Activated CD8-positive, alpha-beta T cell treated with anti-CD3 and anti-CD28 coated beads, Interleukin-2, amount 10 ng/mL, durations not matched to agents 7 days and 5 days (primary cell): ENCODE measurements at places on chromosomes 1 and 21.

DNA sequence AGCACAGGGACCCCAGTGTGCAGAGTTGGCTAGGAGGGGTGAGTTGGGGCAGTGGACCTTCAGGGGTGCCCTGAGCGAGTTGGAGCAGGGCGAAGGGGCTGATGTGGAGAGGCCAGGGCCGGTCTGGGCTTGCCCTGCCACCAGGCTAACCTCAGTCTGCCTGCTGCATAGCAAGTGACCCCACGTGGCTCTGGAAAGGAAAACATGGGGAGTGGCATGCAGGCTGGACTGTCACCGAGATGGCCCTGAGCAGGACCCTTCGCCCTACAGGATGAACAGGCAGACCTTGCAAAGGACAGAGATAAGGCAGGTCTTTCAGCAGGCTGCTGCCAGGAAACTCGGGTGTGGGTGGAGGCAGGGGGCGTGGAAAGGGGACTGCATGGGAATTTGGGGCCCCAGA, 51.5 kb downstream of the FOXO6 start:
- no peak for DNase-seq

GRCh38 chr1:9119745-9120144, 9.2 kb downstream of the GPR157 start:
- DNase-seq, result no peak

GRCh38 chr1:1122981-1123480, 7.1 kb upstream of the C1orf159 start:
- DNase-seq, result no peak

DNA sequence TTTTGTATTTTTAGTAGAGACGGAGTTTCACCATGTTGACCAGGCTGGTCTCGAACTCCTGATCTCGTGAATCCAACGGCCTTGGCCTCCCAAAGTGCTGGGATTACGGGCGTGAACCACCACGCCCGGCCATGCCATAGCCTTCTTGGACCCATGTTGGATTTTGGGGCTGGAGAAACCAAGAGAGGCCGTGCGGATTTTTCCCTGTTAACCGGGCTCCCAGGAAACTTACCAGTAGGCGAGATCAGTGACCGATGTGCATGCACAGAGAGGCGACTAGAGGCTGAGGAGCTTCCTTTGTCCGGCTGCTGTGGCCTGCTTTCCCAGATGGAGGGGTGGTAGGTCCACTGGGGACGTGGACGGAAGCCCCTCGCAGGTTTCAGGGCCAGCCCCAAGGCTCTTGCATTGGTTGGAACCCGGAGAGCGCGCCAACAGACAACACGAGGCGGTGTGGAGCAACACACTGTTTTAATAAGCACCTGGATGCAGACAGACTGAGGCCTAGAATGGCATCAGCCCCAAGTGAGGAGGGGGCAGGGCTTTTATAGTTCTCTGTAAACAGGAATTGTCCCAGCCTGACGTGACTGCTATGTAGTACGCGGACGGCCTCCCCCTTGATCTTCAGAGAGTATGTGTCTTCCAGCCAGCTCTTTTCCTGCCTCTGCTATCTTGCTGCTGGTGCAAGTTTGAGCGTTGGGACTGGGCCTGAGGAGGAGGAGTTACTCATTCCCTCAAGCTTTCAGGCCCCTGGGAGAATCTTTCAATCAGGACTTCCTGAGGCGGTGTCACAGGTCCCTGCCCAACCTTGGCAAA, at the start of gene ERVH48-1:
Gene ERVH48-1 (minus strand): TSS at position 517 of the 813 bp plus-strand sequence. CDS start 6,624 bp downstream, outside the sequence.
- no peak for DNase-seq

DNA sequence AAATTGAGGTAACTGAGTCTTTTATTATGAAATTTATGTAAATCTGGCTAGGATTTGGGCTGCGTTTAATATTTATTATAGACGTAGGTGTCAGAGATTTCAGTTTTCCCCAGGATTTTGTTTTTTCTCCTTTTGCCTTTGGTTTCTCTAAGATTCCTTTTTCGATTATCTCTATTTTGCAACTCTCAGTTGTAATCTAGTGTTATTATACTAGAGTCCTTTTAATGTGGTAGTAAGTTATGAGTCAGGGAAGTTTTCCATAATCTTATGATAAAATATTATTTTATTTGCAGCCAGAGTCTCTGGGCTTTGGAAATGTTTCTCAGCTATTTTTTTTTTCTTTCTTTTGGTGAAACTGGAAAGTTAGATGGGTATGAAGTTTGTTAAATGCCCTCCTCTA, 1043.8 kb downstream of the PLA2G4A start:
- DNase-seq, result no peak

- peak; percentile 60 for DNase-seq
Observed at GRCh38 chr21:20997636-20998455, at the start of gene NCAM2. Gene NCAM2 (plus strand): TSS chr21:20998409.

DNA sequence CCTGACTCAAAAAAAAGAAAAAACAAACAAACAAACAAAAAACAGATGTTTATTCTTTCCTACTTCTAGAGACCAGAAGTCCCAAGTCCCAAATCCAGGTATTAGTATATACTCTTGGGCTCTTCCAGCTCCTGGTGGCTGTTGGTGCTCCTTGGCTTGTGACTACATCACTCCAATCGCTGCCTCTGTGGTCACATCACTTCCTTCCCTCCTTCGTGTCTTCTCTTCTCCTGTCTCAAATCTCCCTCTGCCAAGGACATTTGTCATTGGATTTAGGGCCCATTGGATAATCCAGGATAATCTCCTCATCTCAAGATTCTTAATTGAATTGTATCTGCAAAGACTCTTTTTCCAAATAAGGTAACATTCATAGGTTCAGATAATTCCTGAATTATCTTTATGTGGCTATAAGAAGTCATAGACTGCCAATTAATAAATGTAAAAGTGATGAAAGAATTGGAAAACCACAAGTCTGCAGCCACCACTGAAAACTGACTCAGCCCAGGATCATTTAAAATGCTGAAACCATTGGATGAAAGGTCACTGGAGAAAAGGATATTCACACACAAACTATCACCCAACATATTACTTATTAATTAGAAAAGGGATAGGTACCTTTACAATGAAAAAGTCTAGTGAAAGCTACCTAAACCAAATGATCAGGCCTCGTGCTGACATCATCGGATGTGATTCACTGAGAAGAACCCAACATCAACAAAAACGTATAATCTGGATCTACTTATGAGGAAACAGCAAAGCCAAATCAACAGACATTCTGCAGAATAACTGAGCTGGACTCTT, 67.1 kb downstream of the ZNF281 start:
- no peak for DNase-seq

GRCh38 chr1:42328916-42329496, 6.0 kb downstream of the FOXJ3 start:
- DNase-seq, result no peak

- peak; percentile 26 for DNase-seq
Observed at GRCh38 chr1:112840631-112841624, 115.1 kb downstream of the SLC16A1 start.

- no peak for DNase-seq
Observed at GRCh38 chr1:43791243-43791642, 83.9 kb downstream of the ST3GAL3 start.

DNA sequence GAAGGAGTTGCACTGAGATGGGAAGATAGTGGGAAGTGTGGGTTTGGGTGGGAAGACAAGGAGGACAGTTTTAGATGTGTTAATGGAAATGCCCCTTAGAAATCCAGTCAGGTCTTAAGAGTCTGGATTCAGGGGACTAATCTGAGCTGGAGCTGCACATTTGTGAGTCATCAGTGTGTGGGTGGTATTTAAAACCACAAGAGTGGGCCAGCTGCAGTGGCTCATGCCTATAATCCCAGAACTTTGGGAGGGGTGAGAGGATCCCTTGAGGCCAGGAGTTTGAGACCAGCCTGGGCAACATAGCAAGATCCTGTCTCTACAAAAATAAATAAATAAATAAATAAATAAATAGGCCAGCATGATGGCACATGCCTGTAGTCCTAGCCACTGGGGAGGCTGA, 40.9 kb upstream of the SLC6A9 start:
- no peak for DNase-seq

- peak; percentile 63 for DNase-seq
Observed at GRCh38 chr1:26225033-26225831, 8.8 kb upstream of the CEP85 start.
